Stimulated activated CD8-positive, alpha-beta memory T cell treated with anti-CD3 and anti-CD28 coated beads, Interleukin-7, amount 100 ng/mL, for 1 hour (primary cell): ENCODE measurements at places on chromosomes 7 and 10.

DNA sequence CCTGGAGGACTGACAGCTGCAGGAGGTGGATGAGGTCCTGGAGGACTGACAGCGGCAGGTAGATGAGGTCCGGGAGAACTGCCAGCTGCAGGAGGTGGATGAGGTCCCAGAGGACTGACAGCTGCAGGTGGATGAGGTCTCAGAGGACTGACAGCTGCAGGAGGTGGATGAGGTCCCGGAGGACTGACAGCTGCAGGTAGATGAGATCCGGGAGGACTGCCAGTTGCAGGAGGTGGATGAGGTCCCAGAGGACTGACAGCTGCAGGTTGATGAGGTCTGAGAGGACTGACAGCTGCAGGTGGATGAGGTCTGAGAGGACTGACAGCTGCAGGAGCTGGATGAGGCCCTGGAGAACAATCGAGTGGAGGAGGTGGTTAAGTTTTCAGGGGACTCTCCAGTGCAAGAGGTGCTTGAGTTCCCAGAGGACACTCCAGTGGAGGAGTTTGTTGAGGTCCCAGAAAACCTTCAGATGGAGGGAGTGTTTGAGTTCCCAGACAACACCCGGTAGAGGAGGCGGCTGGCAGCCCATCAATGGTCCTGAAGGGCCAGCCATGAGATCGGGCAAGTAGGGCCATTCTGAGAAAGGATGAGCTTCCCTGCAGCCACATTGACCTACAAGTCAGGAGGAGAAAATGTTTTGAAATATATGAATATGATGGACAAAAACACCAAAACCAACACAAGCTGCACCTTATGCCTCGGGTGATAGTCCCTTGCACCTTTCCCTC is 4.7 kb upstream of the EIF5AL1 start:
- DNase-seq = no peak

GRCh38 chr7:98826811-98827231 is 43.0 kb downstream of the TMEM130 start:
- no peak for DNase-seq

DNA sequence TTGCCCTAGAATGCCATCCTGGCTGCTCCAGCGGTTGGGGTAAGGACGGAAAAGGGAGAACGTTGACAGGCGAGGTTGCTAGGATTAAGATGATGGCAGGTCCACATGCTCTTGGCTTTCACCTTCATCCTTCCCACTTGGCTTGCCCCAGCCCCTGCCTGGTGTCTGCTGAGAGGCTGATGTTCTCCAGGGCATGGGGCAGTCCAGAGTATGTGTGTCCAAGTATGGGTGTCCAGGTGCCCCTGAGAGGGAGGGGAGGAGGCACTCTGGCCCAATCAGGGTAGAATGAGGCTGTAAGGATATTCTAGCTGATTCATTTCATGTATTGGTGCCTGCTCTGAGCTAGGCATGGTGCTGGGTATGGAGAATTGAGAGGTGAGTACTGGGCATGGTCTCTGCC is 12.6 kb downstream of the NEURL1 start:
- no peak for DNase-seq

- DNase-seq = no peak
These were observed 125.3 kb downstream of the SORCS3 start for GRCh38 chr10:104766341-104766740.

DNA sequence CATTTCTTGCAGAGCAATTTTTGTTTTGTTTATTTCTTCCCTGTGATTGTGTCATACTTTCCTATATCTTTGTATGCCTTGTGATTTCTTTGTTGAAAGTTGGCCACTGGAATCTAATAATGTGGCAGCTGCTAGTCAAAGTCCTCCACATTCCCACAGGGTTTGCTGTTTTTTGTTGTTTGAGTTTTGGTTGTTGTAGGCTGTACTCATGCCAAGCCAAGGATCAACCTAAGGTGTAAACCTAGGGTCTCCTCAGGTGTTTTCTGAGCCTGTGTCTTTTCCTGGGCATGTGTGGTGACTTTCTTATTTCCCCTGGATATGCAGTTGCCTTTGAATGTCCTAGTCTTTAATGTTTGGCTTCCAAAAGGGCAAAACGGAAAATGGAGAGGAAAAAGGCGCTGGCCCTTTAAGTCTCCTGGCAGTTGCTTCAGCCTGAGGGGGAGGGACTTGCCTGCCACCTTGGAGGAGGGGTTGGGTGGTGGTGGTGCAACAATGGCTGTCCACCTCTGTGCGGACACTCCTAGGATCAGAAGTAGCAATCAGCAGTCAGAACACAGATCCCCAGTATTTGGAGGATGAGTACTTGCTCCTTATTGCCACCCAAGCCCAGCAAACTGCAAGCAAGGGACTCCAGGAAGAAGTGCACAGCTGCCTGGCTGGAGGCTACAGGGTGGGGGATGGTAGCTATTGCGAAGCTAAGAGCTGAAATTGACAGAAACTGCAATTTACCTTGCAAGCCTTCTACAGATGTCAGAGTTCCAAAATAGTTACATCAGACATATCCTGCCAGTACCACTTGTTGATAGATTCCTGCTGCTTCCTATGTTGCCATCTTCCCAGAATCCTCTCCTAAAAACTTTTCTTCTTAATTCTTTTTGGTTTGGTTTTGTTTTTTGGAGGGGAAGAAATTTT is 5.6 kb upstream of the ZNF518A start:
- no peak for DNase-seq

DNA sequence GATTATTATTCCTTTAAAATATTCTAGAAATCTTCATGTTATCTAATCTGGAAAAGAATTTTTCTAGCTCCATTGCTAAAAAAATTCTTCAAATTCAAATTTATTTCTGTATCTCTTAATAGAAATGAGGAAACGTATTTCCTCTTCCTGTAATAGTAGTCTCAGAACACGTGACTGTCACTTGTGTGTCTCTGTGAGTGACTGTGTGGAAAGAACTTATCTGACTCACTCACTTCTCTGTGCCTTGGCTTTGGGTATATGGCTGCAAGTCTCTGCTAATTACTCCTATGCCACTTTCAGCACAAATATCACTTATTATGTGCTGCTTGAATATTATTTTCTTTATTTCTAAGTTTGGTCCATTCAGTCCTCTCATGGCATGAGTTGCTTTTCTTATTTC is 132.7 kb downstream of the CNTNAP2 start:
- DNase-seq = no peak

DNA sequence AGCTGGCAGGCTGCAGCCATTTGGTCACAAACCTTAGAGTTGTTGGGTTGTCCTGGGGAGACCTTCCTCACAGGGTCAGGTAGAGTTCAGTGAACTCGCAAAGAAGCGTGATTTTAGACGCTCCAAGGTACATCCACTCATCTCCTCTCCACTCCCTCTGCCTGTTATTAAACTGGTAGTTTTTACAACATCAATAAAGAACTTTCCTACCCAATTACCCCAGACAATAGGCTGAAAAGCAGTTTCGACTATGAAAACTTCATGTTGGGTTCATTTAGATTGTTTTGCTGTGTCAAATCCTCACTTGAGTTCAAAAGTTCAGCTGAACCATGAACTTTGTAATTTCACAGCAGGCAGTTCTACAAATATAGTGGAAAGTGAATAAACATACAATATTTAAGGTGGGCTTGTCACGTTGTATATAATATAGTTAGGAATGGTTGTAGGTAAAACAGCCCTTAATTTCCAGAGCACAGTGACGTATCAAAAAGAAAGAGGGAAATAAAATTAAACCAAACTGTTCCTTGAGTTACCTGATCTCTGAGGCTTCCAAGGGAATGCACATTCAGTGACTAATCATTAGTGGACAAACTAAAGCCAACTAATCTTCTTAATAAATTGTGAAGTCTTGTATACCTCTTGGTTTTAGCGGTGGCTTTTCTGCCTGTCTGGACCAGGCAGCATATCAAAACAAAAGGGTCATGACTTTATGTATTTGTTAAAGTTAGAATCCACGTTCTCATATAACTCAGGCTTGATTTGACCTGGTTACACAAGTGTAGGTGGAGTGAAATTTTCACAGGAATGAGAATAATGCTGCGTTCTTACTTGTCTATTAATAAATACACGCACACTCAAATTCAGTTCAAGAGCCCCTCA is 100.5 kb downstream of the CYP26A1 start:
- no peak for DNase-seq

GRCh38 chr7:135853499-135853898 is 104.9 kb upstream of the FAM180A start:
- DNase-seq = no peak

- no peak for DNase-seq
These were observed 2.3 kb downstream of the INPP5A start for GRCh38 chr10:132539894-132540293.

GRCh38 chr10:101028446-101029337 is 2.2 kb downstream of the PDZD7 start:
- no peak for DNase-seq

DNA sequence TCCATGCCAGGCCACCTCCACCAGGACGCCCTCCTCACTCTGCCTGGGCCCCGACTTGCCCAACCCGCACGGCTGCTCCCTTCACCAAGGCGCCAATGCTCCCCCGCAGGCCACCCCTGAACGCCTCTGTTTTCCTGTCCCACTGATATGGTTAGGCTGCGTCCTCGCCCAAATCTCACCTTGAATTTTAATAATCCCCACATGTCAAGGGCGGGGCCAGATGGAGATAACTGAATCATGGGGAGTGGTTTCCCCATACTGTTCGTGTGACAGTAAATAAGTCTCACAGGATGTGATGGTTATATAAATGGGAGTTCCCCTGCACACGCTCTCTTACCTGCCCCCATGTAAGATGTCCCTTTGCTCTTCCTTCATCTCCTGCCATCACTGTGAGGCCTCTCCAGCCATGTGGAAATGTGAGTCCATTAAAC is 29.8 kb downstream of the RSU1 start:
- no peak for DNase-seq

DNA sequence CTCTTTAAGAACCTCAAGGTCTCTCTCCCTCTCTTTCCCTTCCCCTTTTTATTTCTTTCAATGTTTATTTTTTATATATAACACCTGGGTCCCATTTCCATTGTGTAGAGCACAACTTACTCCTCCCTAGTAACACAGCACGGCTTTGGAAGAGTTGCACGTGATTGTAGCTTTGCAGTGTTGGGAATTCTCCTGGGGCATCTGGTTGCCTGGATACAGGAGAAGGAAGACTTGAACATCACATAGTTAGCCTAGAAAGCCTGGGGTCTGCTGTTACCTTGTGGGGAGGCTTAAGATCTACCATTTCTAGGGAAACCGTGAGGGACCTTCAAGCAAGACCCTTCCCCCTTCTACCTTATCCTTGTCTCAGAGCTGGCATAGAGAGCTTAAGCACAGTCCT is 41.1 kb upstream of the NFKB2 start:
- no peak for DNase-seq

- no peak for DNase-seq
These were observed 50.2 kb downstream of the CXCL12 start for GRCh38 chr10:44334621-44335184.

DNA sequence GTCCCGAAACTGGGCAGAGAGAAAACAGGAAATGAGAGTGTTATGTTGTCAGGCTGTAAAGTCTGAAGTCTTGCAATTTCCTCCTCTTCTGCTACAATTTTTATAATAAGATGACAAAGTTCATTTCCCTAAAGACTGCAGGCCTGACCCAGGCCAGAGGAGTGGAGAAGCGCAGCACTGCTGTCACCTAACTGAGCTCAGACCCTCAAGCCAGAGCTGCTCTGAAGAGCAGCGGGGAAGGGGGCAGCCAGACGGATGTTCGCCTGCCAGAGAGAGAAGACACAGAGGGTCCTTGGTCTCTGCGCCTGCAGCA is 12.6 kb upstream of the AOAH start:
- no peak for DNase-seq

GRCh38 chr7:105408791-105409410 is 20.2 kb upstream of the SRPK2 start:
- DNase-seq = no peak

- DNase-seq = no peak
These were observed 21.4 kb downstream of the ADCYAP1R1 start for GRCh38 chr7:31073326-31074119.

DNA sequence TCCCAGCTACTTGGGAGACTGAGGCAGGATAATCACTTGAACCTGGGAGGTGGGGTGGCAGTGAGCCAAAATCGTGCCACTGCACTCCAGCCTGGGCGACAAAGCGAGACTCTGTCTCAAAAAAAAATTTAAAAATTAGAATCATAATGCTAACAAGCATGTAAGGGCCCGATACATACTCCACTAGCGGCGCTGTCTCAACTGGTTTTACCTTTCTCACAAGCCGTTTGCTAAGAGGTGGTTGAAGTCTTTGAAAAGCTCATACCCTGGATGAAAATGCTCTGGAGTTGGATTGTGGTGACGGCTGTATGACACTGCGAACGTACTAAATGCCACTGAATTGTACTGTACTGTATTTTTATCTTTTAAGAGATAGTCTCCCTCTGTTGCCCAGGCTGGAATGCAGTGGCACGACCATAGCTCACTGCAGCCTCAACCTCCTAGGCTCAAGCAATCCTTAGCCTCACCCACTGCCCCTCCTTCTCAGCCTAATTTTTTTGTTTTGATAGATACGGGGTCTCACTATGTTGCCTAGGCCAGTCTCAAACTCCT is 29.9 kb downstream of the SPOCK2 start:
- DNase-seq = no peak

DNA sequence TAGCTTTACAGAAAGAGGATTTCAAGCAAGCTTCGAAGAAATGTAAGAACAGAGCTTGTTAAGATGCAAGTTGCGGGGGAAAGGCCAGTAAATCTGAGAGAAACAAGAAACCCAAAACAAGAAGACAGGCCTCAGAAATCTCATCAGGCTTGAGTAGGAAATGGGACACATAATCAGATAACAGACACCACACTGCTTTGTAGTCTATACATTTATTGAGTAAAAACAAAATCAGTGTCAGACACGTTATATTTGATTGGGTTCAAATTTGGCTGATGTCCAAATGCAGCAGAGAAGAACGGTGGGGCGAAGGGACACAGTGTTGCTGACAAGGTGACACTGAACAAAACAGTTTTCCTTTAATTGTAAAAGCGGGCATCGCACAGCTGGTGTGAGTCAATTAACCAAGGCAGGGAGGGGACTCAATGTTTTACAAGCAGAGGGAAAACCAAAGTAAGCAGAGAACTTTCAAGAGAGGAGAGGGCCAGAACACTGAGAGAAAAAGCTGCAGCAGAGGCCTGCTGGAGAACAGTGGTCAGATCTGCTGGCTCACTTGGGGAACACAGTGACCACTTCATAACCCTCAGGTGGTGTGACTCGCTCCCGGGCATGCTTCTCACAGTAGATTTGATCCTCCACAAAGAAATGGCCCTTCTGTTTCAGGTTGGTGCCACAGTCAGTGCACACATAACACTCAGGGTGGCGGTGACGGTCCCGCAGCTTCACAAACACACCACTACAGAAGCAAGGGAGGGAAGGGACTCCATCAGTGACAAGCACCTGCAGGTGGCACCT is 43.5 kb downstream of the ACSM6 start:
- no peak for DNase-seq

GRCh38 chr10:101611096-101611905 is 23.2 kb downstream of the DPCD start:
- DNase-seq = no peak
